ENCODE measurements at places on chromosomes 2 and 18.

DNA sequence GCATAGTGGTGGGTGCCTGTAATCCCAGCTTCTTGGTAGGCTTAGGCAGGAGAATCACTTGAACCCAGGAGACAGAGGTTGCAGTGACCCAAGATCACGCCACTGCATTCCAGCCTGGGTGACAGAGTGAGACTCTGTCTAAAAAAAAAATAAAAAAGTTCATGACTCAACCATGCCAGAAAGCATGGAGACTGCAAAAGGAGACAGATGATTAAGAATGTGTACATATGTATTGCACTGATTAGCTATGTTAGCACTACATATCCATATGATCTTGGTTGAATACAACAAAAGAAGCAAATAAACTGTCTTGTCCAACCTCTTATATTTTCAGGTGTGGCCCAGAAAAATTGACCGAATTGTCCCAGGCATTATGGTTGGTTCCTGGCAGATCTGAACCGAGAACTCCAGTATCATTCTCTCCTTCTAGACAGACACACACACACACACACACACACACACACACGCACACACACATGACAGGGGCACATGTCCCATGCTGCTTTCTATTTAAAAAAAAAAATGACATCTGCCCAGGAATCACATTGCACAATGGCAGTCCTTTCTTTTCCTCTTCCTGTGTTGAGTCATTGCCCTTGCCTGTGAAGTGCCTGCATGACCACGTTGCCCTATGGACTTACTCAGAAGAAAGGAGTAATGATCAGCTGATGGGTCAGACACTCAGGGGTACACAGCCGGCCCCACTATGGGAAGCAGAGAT lies 65.6 kb downstream of the MYCN start:
- DNase-seq, result no peak

- no peak for DNase-seq
These were observed 1.5 kb downstream of the DLX2 start for GRCh38 chr2:172100935-172101820.

DNA sequence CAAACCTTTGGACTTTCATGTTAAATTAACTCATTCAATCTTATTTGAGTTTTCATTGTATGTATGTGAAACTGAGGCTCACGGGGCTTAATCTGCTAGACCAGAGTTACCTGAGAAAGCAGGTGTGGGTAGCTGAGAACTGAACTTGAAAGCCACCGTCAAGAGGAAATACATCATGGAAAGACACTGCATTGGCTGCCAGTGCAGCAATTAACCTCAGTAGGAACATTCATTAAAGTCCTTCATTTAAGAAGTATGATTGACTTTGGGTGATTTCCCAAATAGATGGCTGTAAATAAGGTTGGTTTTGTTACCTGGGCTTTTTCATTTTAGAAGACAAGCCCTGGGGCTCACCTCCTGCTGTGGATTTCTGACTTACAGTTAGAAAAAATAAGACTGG lies 36.5 kb upstream of the MGAT5 start:
- no peak for DNase-seq

DNA sequence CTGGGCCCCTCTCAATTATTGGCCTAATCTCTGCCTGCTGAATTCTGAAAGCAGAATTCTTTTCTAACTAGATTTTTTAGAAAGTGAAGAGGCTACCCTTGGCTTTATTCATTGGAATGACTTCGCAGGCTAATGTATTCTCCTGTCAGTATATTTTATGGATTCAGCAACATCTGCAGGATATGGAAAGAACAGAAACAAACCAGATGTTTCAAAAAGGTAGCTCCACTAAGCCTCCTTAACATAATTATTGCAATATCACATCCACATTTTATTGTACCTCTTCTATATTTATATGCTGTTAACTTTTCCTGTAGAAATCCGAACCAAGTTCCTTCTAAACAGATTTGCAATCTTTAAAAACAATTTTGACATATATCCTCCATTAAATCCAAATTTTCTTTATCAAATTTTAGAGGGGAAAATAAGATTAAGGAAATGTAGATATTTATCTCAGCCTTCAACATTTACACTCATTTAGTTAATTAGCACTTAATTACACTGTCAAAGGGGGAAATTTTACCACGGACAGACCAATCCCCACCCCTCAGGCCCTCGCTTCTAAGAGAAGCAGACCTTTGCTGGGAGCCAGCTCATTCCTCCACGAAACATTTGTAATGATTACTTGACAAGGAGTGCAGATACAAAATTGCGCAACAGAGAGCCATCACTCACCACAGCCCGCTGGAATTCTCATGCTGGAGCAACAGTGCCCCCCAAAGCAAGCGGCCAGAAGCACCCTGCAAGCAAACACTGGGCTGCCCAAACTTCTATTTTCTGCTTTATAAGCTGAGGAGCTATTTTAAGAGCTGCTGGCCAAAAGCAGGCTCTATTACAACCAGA lies 253.4 kb downstream of the ETAA1 start:
- DNase-seq, result no peak

GRCh38 chr2:135913727-135914365 lies 37.6 kb upstream of the MCM6 start:
- DNase-seq, result no peak

- no peak for DNase-seq
These were observed 2.6 kb downstream of the ANKRD44 start for GRCh38 chr2:197307933-197308521.

DNA sequence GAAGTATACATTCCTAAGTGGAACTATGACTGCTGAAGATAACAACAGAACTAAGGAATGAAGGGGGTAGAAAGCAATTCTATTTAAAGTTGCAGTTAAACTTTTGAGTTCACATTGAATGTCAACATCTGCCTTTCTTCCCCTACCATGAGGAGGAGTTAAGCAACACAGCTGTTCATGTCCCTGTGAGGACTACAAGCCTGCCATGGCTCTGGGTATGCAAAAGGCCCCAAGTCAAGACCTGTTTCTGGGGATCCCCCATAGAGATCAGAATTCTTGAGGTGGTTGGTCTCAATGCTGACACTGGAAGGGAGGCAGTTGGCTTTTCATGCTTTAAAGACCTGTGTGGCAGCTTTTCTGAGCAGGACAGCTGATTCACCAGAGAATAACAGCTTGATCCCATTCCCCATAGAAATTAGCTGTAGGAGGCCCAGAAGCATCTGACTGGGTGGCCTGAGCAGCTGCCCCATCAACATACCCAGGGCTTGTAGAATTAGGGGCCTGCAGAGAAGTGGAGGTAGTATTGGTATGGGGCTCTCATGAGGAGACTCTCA lies 131.0 kb downstream of the SETBP1 start:
- DNase-seq, result no peak

DNA sequence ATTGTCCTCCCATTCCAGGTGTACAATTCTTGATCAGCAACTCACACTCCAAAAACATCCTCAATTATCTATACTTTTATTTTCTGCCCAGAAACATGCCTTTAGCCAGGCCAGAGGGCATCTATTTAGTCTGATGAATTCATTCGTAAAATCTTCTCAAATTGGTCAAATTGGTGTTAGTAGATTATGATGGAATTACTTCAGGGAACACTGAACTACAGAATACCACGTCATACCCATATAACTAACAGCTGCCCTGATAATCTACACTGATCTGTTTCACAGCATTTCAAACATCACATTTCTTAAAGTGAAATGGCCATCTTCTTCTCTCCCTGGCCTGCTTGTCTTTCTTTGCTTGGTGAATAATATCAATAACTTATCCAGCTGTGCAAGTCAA lies 841.4 kb downstream of the CPS1 start:
- DNase-seq, result no peak

DNA sequence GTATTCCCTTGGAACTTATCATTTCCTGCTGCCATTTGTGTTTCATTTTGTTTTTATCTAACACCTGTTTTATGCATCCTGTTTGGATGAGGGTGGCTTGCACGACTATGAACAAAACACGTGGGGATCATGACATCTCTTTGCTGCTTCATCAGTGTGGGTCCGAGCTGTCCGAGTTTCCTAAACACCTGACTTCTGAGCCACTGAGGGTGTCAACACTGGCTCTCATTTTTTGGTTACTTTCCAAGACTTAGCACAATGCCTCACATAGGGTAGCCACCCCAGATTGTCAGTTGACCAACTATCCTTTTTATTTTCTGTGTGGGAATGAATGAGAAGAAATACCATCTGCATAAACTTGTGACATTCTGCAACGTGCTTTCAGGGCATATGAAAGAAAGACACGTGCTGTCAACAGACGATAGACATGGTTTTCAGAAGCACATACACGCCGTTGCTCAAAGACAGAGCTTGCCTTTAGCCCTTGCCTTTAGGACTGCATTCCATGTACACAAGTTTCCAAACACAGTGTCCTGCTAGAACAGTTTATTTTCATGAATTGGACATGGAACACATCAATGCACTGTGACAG lies 166.7 kb downstream of the MYT1L start:
- DNase-seq, result no peak

- DNase-seq, result no peak
These were observed 29.8 kb upstream of the ARMC9 start for GRCh38 chr2:231168460-231169139.

- no peak for DNase-seq
These were observed 29.4 kb downstream of the STAT1 start for GRCh38 chr2:190984595-190984994.

DNA sequence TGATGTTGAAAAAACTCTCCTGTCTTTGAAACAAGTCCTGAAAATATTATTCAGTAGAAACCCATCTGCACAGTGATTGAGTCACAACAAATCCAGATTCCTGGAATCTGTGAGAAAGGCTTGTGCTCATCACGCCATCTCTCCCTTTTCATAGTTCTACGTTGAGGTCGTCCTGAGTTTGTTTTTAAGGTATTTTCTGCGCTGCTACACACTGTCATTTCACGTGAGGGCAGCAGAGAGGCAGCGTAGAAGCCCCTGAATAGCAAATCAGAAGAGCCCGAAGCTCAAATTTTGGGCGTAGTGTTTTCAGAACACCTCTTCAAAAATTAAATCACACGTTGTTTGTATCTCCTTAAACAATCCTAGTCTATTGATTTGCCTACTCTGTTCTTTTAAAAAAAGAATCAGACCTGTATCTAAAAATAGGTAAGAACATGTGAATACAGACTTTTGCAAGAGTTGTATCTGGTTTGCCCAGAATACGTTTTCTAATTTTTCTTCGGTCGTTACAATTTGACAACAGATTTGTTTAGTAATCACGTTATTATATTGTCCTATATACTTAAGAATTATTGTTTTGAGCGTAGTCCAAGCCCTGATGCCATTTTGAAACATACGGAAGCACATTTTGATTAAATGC lies 61.6 kb upstream of the SLC38A11 start:
- no peak for DNase-seq

DNA sequence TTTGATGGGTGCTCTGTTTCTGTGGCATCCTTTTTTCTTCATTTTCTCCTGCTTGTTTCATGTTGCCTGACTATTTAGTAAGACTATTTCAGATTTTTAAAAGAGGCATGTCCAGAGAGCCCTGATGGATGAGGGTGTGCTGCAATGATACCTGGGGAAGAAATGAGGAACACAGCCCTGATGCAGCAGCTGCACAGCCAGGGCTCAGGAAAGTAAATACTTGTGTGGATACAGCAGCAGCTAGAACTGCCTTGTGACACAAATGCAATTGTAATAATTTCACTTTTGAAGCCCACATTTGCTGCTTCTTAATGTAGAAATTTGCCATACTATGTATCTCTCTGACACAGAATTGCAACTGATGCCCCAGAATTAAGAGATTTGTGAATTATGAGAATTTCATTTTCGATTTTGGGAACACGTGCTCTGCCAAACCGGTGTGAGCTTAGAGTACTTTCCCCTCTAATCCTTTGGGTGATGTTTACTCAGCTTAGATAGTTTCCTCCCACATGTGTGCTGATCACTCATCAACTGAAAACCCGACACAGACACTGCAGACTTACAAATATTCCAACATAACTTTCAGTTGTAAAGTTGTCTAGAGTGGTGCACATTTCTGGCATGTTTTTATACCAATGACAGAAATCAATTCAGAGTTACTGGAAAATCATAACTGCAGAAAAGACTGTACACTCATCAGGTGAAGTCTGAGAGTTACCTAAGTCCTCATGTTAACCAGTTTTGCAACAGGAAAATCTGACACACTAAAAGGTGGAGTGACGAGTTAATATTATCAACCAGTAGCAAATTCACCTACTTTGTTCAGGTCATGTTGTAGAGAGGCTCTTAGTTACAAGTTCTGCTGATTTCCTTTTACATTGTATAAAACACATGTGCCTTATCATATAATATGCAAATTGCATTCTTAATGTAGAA lies 383.4 kb downstream of the CBLN2 start:
- no peak for DNase-seq

DNA sequence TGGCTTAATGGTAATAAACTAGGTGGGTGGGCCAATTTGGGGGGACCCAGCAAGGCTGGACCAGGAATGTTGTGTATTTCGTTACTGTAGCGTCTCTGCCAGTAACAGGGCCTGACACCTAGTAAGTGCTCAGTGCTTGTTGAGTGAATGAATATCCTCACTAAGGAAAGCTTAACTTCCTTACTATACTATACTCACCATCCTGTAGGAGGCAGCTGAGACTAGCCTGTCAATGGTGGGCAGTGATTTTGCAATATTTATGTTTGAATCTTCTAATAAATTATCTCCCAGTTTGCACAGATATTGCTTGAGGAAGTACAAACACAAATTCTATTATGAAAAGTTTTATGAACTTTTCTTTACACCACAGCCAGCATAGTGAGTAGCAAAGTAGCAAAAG lies 370.7 kb upstream of the SYT4 start:
- DNase-seq, result no peak

DNA sequence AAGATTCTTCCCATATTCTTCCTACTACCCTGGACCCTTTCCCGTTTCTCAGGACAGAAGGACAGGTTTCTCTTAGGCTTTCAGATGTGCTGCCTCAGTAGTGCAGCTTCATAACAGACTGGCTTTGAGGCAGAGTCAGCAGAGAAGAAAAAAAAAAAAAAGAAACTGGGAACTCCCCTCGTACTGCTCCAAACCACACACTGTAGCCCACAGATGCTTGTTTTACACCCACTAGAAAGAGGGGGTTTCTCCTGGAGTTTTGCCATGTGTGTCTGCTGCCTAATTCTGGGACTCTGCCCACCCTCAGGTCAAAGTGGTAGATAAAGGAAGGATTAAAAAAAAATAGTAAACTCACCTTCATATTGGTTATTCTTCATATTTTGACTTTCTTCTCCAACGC lies 95.9 kb downstream of the NCOA1 start:
- DNase-seq, result no peak

- no peak for DNase-seq
These were observed 213.0 kb upstream of the HAAO start for GRCh38 chr2:43005245-43005974.

GRCh38 chr2:119700866-119701265 lies 21.9 kb downstream of the TMEM177 start:
- no peak for DNase-seq

DNA sequence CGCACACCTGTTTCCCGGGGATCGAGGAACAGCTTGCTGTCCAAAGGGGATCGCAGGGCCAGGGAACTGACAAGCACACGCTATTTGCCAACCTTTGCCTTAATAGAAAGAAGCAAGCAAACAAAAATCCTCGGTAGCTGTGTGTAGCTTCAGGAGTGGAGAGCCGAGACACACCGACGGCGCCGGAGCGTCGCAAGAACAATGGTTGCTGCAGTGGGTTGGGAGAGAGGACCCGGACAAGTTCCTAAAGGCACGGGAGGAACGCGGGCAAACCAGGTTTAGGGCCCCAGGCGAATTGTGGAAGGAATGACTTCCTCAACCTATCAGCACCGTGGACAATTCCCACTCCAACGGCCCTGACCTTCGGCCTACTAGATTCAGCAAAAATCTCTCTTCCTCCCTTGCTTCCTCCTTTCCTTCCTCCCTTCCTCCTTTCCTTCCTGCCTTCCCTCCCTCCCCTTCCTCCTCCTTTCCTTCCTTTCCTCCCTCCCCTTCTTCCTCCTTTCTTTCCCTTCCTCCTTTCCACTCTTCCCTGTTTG lies 4.9 kb upstream of the NEUROD1 start:
- no peak for DNase-seq
